ENCODE measurements at places on chromosomes 5 and 9. TPM values are rescaled to one million over a fixed set of nuclear protein-coding genes. Genes with fewer than 3 reads are reported as not detected.

DNA sequence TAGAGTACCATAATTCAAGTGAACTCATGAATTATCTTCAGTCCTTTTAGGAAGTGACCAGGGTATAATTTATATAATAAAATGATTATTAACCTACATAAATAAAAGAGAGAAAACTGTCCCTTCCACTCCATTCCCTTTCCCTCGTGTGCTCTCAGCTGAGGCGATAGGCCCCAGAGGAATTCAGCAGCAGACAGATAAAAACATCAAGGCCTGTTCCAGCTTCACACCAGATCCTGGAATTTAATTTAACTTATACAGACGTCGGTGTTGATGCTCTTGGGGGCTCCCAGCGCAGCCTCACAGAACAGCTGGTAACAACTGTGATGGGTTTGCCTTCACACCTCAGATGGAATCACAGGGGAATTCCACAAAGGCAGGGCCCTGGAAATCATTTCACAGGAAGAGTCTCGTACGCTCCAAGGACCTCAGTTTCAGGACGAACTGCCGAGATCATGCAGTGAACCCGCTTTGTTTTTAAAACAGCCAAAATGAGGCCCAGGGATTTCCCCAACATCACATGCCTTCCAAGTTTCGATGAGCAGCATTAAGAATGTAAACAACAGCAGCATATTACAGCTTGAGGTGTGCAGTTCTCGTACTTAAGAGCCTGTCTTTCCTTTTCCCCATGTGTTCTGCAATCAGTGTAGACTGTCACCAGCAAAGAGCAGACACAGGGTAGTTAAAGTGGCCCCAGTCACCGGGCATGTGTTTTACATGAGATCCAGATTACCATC is 73.6 kb upstream of the ALDH1B1 start:
- DNase-seq, result no peak

- DNase-seq, result peak; percentile 78
Measured at GRCh38 chr9:113454914-113455761, 8.4 kb upstream of the RGS3 start.

- no peak for DNase-seq
Measured at GRCh38 chr5:158670201-158670600, 429.5 kb downstream of the EBF1 start.

DNA sequence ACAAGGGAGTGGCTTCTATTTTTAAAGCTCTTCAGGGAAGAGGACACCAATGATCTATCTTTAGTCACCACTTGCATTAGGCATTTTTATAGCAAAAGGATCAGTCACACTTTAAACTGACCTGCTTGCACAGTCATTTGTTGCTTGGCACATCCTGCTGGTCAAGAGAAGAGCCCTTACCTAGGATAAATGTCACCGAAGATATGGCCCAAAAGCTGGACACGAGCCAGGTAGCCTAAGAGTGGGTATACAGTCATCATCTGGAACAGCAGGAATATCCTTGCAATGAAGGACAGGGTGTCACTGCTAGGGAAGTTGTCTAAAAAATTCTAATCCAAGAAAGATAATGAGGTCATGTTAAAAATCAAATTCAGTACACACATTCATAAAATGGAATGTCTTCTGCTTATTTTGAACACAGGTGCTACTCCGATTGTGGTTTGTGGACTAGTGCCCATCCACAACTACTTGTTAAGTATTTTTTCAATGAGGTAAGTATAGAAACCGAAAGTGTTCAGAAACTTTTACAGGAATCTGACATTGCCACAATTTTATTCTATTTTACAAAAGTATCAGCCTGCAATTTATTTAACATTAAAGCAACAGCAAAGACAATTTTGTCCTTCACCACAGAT is 78.4 kb downstream of the SLC38A9 start:
- DNase-seq, result peak; percentile 22

The FGF10 gene
- not detected for total RNA-seq

The IFNE gene
- total RNA-seq, result 0.24 TPM

The KCNMB1 gene
- total RNA-seq, result 0.44 TPM

The ADGRD2 gene
- not detected for total RNA-seq

The PCDHGA11 gene
- 0.22 TPM for total RNA-seq

The ACTBL2 gene
- total RNA-seq, result not detected

The MAML1 gene
- 18.0 TPM for total RNA-seq
